Epithelial cell of umbilical artery (primary cell): ENCODE measurements at places on chromosomes 2 and 18. TPM values are rescaled to one million over a fixed set of nuclear protein-coding genes. Genes with fewer than 3 reads are reported as not detected.

The TMEM169 gene
- total RNA-seq = not detected in 2 replicates

The UPP2 gene
- not detected in 2 replicates for total RNA-seq

The DYNAP gene
- total RNA-seq = not detected in 2 replicates

The FOXI3 gene
- total RNA-seq = not detected in 2 replicates

The CCDC178 gene
- 0.65 and 1.2 TPM in 2 replicates for total RNA-seq

The UGT1A9 gene
- total RNA-seq = 0.15 TPM in 1 of 2 replicates, not detected in the other

The ACTG2 gene
- 0.32 and 0.91 TPM in 2 replicates for total RNA-seq

The PSME4 gene
- 31.5 and 42.6 TPM in 2 replicates for total RNA-seq

The TUBA3E gene
- not detected in 2 replicates for total RNA-seq

The ARHGAP15 gene
- not detected in 2 replicates for total RNA-seq

The CAD gene
- total RNA-seq = 27.2 and 31.5 TPM in 2 replicates

The MYL12A gene
- total RNA-seq = 1,280 and 1,623 TPM in 2 replicates

The ITGB6 gene
- under 0.01 TPM in 1 of 2 replicates, not detected in the other for total RNA-seq

The UGT1A8 gene
- not detected in 2 replicates for total RNA-seq

The MYOM1 gene
- 0.32 and 0.91 TPM in 2 replicates for total RNA-seq

The TANC1 gene
- total RNA-seq = 34.8 and 53.0 TPM in 2 replicates

The SCTR gene
- total RNA-seq = not detected in 2 replicates

The STON1 gene
- 11.0 and 12.6 TPM in 2 replicates for total RNA-seq

The CNTNAP5 gene
- total RNA-seq = not detected in 2 replicates

The AGXT gene
- total RNA-seq = not detected in 2 replicates

The TEX44 gene
- total RNA-seq = not detected in 2 replicates

The GNAL gene
- total RNA-seq = under 0.01 and 0.15 TPM in 2 replicates

The RESP18 gene
- not detected in 2 replicates for total RNA-seq

The SCRN3 gene
- 18.5 and 33.6 TPM in 2 replicates for total RNA-seq

The ALPI gene
- total RNA-seq = not detected in 2 replicates

The INHBB gene
- total RNA-seq = under 0.01 TPM in 1 of 2 replicates, not detected in the other

The SATB2 gene
- total RNA-seq = under 0.01 and 0.32 TPM in 2 replicates

The CROCC2 gene
- not detected in 2 replicates for total RNA-seq

The ITGA4 gene
- 4.5 and 5.6 TPM in 2 replicates for total RNA-seq

The ELOA2 gene
- not detected in 2 replicates for total RNA-seq

The ALPG gene
- total RNA-seq = not detected in 2 replicates

The LHCGR gene
- total RNA-seq = not detected in 2 replicates

The RAB27B gene
- 0.32 and 0.46 TPM in 2 replicates for total RNA-seq

The LBX2 gene
- 1.6 and 1.7 TPM in 2 replicates for total RNA-seq

The SLC35G4 gene
- not detected in 2 replicates for total RNA-seq

The UNC80 gene
- total RNA-seq = not detected in 2 replicates

The MARCHF7 gene
- 137 and 172 TPM in 2 replicates for total RNA-seq

The EFHD1 gene
- not detected in 2 replicates for total RNA-seq

The AMER3 gene
- not detected in 2 replicates for total RNA-seq

The PRSS56 gene
- not detected in 2 replicates for total RNA-seq

The GLB1L gene
- 4.0 and 6.2 TPM in 2 replicates for total RNA-seq

The ATOH8 gene
- total RNA-seq = 4.0 and 5.8 TPM in 2 replicates

The UGT1A10 gene
- total RNA-seq = not detected in 2 replicates

The CIDEA gene
- 0.46 and 2.3 TPM in 2 replicates for total RNA-seq

The ASB3 gene
- 26.6 and 31.8 TPM in 2 replicates for total RNA-seq

The CCDC74A gene
- 2.7 and 4.9 TPM in 2 replicates for total RNA-seq

The VIL1 gene
- total RNA-seq = not detected in 2 replicates

The CSRNP3 gene
- total RNA-seq = 0.46 TPM in 1 of 2 replicates, not detected in the other

The SLC20A1 gene
- total RNA-seq = 81.5 and 101 TPM in 2 replicates
